ACHN (cell line): ENCODE measurements at places on chromosomes 5 and 9.
A peak's percentile ranks its signal among the peaks of the same experiment; 100 is the strongest.

DNA sequence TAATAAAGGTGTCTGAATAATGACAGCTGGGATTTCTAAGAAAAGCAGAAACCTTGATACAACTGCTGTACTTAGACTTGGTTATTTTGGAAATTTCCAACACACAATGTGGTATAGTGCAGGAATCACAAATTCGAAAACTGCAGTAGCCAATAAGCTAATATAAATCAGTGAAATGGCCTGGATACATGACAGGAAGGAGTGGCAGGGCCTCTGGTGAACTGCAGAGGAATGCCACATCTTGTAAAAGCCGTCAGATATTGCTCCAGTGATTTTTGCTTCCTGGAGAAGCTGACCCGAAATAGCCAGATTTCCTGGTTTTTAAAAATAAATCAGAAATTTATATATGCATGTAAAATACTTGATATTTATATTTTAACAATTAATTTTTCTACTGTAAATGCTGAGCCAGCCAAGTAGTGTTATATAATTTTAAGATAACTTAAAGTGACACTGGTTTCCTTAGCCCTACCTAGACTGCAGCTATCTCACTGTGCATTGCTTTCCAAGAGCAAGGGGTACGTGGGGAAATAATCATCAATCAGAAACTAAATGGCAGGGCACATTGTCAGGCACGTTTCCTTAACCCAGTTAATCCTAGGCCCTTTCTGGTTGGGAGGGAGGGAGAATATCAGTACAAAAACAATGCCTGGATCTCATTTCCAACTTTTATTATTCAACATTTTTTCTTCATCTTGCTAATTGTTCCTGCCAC is 182.4 kb downstream of the RASEF start:
- DNase-seq: no peak

DNA sequence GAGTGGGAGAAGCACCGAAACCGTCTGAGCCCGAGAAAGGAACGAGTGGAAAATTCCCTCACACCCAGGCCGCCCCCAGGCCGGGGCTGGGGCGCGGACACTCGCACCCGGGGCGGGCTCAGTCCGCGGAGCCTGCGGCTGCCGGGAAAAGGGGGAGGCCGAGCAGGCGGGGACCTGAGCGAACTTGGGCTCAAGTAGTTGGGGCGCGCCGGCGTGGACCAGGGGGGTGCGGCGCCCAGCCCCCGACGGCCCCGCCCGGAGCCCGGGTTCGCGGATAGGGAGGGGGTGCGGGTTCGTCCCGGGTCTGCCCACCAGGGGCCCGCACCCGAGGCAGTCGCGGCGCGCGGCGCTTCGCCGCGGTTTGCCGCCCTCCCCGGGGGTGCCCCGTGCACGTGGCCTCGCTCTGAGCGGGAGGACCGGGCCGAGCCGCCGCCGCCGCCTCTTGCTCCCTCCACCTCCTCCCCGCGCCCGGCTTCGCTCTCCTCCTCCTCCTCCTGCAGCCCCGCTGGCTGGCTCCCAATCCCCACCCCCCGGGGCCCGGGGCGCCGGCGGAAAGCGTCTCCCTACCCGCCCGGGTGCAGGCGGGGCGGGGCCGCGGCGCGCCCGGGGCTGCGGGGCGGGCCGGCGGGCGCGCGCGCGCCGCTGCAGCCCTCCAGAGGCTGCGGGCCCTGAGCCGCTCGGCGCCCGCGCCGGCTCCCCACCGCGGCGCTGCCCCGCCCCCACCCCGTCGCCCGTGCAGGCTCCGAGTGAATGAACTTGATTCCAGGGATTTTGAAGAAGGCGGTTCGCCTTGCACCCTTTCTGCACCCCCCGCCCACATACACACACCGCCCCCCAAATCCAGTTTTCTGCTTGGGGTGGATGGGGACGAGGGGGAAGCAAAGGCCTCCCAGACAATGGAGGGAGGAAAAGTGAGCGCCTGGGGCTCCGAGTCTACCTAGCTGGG is 1.3 kb upstream of the NFIB start:
- peak; percentile 89 for DNase-seq

DNA sequence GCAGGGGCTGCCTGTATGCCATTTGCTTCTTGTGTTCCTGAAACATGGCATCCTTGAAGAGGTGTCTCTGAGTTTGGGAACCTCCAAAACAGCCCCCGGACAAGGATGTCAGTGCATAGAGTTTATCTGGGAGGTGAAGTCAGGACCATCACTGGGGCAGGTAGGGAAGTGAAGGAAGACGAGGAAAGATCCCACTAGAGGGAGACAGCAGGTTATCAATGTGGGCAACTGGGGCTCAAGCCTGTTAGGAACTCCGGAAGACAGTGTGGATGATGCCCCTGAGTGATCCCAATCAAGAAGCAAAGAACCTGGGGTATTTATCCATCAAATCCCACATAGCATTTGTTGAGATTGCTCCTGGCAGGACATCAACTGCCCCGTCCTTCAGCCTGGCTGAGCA is 233.1 kb downstream of the AGTPBP1 start:
- peak; percentile 8 for DNase-seq

DNA sequence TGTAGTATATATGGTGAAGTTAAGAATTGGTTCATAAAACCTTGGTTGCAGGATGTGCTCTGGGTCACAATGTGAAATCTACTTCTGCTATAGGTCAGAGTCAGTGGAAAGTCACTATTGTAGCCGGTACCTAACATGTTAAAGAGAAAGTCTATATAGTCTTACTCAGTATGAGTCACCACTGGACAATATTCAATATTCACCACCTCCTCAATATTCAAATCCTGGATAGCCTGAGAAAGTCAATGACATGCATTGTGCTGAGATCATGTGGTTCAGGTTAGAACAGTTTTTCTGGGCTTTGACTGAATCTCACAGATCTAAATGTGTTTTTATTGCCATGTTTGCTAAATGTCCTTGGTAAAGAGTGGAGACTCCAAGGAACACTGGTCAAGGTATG is 108.8 kb downstream of the HMHB1 start:
- no peak for DNase-seq

- DNase-seq: no peak
These were observed 588.9 kb downstream of the NR2F1-AS1 start for GRCh38 chr5:92992073-92992472.

DNA sequence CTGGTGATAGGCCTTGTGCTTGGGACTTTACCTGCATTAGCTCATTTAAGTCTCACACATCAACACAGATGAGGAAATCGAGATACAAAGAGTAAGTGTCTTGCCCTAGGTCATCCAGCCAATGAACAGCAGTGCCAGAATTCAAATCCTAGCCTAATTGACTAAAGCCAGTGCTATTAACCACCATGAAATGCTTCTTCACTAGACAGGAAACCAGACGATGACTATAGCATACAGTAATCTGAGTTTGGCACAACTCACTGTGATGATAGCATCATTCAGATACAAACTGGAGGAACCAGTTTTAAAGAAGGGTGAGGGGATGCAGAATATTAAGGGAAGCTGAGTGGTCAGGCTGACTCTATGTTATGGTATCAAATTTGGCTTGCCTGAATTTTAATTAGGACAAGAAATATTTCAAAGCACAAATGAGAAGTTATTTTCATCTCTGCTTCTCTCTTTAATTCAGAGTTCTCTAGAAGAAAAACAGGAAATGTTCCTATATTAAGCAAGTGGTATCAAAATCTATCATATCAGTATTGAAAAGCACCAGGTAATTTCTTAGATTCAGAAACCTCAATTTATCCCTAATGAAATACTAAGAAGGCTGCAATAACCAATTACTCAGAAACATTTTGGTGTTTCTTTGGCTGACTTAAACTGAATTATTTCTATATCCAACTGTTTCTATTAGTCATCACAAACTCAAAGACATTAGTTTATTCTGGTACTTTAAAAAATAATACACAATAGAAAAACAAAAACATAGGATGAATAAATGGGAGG is 147.0 kb upstream of the RASA1 start:
- DNase-seq: peak; percentile 92

GRCh38 chr9:13431222-13431536 is 151.7 kb upstream of the MPDZ start:
- no peak for DNase-seq

DNA sequence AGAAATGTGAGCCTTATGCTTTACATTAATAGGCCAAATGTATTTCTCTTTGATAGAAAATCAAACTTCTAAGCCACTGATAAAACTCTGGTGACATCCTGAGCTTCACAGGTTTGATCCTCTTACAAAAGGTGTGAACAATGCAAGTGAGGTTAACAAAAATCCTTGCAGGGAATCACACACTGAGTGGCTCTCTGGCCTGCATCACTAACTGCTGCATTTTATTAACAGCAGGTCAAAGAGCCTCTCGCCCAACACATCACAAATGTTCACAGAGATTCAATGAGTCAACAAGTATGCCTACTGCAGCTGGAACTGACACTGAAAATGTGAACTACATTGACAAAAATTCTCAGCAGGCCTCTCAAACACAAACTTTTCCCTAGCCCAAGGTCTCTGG is 122.3 kb downstream of the SEMA5A start:
- DNase-seq: no peak

DNA sequence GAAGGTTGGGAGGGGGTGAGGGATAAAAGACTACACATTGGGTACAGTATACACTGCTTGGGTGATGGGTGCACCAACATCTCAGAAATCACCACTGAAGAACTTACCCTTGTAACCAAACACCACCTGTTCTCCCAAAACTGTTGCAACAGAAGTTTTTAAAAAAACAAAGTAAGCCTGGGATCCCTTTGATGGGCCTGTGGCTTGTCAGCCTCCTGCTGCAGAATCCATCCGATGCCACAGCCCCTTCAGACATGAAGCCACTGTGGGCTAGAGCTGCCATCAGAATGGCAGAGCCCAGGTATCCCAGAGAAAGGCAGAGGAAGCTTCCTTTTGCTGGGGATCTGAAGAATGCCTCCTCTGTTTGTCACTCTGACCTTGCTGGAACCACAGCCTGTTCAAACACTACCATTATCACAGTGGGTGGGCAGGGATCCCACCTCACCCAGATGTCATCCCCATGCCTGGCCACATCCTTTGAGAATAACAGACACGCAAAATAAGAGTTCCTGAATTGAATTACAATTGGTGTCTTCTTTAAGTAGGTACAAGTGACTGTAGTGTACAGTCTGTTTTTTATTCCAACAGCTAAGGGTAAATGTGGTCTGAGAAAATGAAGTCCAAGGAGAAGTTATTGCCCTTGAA is 78.1 kb upstream of the DIRAS2 start:
- no peak for DNase-seq

DNA sequence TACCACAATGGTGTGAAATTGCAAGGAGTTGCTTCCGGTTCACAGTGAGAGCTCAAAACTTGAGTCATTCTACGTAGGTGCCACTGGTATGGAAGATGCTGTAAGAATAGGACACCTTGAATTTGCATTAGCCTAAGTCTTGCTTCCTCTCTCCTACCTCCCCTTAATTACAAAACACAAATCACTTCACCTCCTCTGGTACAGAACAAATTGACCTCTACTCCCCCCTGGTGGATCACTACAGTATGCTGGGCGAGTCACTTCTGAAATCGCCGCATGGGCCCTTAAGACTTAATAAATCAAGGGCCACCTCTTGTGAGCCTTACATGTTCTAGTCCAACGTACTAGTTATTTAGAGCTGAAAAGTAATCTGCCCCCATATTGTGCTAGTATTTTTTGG is 145.3 kb upstream of the SMARCA2 start:
- DNase-seq: peak; percentile 19

GRCh38 chr5:42668254-42668653 is 88.4 kb upstream of the CCDC152 start:
- DNase-seq: no peak

DNA sequence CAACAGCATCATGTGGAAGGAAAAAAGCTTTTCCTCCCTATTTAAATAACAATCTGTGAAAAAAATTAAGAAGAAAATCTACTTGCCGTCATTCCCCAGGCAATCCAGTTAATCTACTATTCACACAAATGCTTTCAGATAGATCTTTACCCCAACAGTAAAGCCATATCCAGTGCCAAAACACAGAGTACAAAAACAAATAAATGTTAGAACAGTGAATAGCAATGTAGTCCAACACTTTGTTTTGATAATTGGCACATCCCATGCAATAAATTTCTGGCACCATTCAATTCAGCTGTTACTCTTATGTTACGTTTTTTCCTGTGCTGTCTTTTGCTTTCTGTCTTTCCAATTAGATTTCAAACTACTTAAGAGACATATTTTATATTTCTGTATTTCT is 2245.5 kb upstream of the WWC1 start:
- DNase-seq: no peak

- DNase-seq: no peak
These were observed 16.8 kb downstream of the NUP214 start for GRCh38 chr9:131142160-131142559.

GRCh38 chr5:133607451-133607850 is 4.9 kb downstream of the FSTL4 start:
- DNase-seq: no peak

DNA sequence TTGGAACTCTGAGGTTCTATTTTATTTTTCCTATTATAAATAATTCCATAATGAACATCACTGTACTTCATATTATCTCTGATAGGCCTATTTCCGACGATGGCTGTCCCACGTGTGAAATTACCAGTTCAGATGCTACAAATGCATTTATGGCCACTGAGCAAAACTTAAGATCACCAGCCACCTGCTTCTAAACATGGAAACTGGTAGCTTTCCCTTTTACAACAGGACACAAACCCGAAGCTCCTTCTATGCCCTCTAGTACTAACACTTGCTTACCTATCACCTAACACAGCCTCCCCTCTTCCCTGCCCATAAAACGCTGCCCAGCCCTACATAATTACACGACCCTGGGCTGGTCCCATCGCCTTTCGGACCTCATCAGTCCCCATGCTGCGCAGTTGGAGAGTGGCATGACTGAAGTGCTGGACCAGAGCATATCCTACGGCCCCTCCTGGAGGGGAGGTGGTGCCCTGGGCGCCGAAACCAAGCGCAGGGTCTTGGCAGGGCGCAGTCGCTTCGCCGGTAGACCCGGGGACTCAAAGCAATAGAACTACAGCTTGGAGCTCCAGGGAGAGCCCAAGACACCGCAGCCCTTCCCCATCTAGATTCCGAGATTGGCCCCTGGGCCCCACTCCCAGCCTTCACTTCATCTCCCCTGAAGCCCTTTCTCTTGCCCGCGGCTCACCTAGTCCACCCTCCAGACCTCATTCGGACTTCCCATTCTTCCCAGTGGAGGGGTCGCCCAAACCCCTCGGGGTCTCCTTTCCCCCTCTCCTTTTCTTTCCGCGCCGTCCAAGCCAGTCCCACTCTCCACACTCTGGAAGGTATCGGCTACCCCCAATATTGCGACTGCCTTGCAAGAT is 1.0 kb upstream of the SAP30L start:
- DNase-seq: peak; percentile 33

DNA sequence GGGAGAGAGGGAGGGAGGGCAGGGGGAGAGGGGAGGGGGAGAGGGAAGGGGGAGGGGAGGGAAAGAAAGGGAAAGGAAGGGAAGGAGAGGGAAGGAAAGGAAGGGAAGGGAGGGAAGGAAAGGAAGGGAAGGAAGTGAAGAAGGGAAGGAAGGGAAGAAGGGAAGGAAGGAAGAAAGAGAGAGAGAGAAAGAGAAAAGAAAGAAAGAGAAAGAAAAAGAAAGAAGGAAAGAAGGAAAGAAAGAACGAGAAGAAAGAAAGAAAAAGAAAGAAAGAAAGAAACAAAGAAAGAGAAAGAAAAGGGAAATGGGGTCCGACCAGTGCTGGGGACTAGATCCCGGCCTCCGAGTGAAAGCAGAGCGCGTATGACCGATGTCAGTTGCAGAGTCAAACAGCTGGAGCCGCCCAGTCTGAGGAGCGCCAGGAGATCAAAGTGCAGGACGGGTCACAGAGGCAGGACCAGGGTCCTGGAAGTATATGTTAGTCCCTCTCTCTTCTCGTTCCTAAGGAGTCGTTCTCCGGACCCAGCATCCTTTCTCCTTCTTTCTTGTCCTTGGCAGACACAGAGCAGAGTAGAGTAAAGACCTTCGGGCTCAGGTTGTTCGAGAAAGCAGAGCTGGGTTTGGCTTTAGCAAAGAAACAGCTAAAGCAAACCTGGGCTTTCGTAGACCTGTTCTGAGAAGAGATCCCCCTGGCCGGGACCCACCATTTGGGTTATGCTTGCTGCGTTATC is 305.4 kb upstream of the MSX2 start:
- no peak for DNase-seq
